ENCODE measurements at places on chromosomes 1 and 21.

GRCh38 chr1:149931212-149931790 is 3.7 kb upstream of the SF3B4 start:
- no peak for DNase-seq

- DNase-seq, result no peak
These were observed 80.1 kb downstream of the CAPZB start for GRCh38 chr1:19405195-19405760.

DNA sequence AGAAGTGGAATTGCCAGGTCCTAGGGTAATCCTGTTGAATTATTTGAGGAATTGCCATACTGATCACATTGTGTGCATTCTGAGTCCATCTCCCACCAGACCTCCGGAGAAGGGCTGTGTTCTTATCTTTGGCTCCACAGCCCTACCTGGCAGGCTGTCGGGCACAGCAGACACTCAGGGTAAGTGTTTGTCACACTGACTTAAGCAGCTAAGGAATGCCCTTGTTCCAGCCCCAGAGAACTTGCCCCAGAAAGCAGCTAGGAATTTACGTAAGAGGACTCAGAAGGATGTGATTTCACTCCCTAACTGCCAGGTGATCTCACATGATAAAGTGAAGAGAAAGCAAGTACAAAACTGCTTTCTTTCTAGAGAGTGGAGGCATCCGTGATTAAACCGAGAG is 21.0 kb downstream of the VASH2 start:
- DNase-seq, result no peak

- DNase-seq, result no peak
These were observed 33.4 kb downstream of the B3GALNT2 start for GRCh38 chr1:235470741-235471439.

DNA sequence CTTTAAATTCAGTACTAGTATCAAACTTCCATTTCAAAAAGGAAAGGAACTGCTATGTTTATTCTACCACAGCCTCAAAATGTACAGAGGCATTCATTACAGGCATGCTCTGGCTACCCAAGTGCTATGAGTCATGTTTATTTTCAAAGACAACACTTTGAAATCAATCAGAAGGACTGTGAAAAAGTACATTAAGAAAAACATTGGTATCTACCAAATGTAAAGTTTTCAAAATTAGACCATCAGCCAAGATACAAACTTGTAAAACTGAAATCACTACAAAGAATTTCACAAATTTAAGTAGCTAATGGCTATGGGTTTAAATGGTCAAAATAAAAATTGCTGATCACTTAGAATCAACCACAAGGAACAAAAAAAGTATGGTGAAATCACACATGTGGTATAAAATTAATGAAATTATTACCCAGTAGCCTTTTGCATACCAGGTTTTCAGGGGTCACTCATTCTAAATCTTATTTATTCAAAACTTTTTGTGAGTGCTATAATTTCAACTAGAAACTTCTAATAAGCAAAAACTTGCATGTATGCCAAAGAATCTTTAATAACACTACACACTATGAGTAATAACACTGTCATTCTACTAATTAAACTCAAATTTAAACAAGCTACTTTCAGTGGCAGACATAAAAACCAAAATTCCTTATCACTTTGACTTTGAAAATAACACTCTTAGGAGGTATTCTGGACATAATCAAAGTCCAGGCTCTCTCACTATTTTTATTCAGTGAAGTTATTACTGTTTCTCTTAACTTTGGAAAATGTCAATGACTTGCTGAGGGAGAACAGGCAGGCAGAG is 49.2 kb downstream of the ENAH start:
- DNase-seq, result peak; percentile 51

DNA sequence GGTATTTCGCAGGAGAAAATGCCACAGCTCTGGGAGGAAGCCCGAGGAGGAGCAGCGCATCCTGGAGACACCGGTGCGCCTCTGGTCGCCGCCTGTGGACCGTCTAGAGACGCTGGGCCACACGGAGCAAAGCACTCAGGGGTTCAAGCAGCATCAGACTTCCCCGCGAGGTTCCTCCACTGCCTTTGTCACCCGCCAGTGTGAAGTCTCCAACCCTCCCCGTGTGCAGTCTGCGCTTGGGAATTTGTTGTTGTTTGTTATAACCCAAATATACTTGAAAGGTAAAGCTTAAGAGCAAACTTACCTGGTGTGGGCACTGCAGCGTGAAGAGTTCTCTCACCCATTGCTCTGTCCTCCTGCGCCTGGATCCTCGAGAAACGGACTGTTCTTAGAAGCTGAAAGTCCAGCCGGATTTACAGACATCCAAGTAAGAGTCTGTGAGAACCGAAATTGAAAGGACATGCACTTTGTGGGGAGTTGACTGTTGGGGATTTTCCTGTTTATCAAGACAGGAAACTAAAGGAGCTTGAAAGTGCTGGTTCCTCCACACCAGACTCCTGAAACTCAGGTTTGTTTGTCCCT is at the start of gene GBP4:
GBP4 (minus strand) TSS at position 452 of the 582 bp plus-strand sequence; CDS start at position 344, 108 bp downstream.
- DNase-seq, result peak; percentile 3

All from LoVo (cell line).